ENCODE measurements at places on chromosomes 5 and 9.

DNA sequence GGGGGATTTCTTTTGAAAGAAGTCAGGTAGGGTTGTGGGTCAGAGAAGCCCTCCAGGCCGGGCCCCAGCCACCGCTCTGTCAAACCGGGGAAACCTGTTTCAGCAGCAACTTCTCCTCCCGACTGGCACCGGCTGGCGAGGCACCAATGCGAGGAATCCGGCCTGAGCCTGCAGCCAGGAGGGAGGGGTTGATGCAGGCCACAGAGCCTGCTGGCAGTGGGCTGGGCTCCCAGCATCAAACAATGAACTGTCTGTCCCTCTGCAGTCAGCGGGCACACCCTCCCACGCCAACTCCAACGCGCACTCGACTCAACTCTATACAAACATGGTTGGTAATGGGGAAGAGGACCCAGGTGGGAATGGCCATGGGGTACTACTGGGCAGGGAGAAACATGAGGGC lies 12.1 kb downstream of the PCDH1 start:
- peaks cover 31% of the 10 kb centered on the region for H3K27me3 ChIP-seq
- H3K4me3 ChIP-seq: no peak overlapping the region
- H3K4me1 ChIP-seq: no peaks in the 10 kb centered on the region
- no peak overlapping the region for H3K27ac ChIP-seq
- no peaks in the 10 kb centered on the region for H3K36me3 ChIP-seq
- no peak for DNase-seq

- H3K4me1 ChIP-seq: peaks cover 17% of the 10 kb centered on the region
- peaks cover 7% of the 10 kb centered on the region for H3K36me3 ChIP-seq
- no peak overlapping the region for H3K4me3 ChIP-seq
- peak overlapping the region; percentile 33 for H3K27ac ChIP-seq
- no peak for DNase-seq
- H3K27me3 ChIP-seq: peaks cover 5% of the 10 kb centered on the region
These were observed 188.6 kb downstream of the PARP8 start for GRCh38 chr5:50855001-50855400.

- peaks cover 38% of the 10 kb centered on the region for H3K36me3 ChIP-seq
- H3K4me3 ChIP-seq: peak overlapping the region; percentile 65
- H3K27me3 ChIP-seq: no peaks in the 10 kb centered on the region
These were observed 41.8 kb downstream of the FYB1 start for GRCh38 chr5:39177631-39177964.

GRCh38 chr9:114612272-114612923 lies 1.3 kb downstream of the TMEM268 start:
- H3K27ac ChIP-seq: peak overlapping the region; percentile 91
- H3K36me3 ChIP-seq: peaks cover 4% of the 10 kb centered on the region
- H3K4me3 ChIP-seq: peak overlapping the region; percentile 82

GRCh38 chr9:93111371-93112115 lies 15.5 kb downstream of the CARD19 start:
- no peak overlapping the region for H3K4me3 ChIP-seq
- no peaks in the 10 kb centered on the region for H3K27me3 ChIP-seq
- DNase-seq: no peak
- peaks cover 15% of the 10 kb centered on the region for H3K36me3 ChIP-seq

DNA sequence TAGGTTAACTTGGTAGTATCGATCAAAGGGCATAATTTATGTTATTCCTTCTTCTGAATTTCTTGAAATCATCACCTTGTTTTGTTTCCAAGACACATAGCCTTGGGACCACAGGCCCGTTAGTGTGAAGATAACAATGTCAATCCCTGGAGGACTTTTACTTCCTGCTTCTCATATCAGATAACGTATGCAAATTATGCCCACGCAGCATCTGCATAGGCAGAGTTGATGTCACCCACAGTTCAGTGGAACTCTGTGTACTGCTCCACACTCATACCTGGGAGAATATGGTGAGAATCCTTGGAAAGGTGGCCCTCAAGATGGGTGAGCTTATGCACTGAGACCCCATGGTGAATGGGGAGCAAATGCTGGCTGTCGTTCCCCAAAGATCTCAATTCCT lies 95.0 kb downstream of the CFAP90 start:
- no peak for DNase-seq
- no peaks in the 10 kb centered on the region for H3K4me1 ChIP-seq
- no peaks in the 10 kb centered on the region for H3K36me3 ChIP-seq

DNA sequence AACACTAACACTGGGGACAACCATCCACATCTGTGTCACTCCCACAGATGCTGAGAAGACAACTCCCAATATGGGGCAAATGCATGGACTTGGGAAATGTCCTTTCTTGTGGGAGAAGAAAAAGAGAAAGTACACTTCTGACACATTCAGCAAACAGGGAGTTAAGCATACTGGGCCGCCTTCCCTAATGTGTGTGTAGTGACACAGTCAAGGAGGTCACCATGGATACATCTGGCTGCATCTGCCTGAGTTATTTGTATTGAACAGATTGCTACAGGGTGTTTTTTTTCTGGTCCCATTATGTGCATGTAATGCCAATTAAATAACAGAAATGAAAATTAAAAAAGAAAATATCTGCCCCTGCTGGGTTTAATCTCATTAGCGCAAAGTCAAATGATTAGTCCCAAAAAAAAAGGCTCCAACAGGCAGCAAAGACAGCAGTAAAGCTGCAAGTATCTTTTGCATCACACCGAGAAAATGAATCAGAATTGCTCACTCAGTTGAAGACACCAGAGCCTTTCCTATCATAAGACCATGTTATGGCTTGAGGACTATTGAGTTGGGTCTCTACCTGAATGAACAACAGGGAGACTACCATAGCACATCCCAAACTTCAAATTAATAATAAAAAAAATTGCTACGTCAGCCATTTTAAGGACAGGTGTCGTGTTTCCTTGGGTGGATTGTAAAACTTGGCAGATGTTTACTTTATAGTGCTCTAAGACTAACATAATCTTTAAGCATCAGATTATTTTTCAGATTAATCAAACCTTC lies 395.9 kb downstream of the DTWD2 start:
- no peak overlapping the region for H3K27ac ChIP-seq
- no peak for DNase-seq
- H3K36me3 ChIP-seq: no peaks in the 10 kb centered on the region
- H3K27me3 ChIP-seq: no peaks in the 10 kb centered on the region
- no peak overlapping the region for H3K4me3 ChIP-seq

GRCh38 chr5:143887903-143888665 lies 76.1 kb downstream of the HMHB1 start:
- no peaks in the 10 kb centered on the region for H3K4me1 ChIP-seq
- no peak overlapping the region for H3K4me3 ChIP-seq
- H3K27me3 ChIP-seq: peaks cover 51% of the 10 kb centered on the region

DNA sequence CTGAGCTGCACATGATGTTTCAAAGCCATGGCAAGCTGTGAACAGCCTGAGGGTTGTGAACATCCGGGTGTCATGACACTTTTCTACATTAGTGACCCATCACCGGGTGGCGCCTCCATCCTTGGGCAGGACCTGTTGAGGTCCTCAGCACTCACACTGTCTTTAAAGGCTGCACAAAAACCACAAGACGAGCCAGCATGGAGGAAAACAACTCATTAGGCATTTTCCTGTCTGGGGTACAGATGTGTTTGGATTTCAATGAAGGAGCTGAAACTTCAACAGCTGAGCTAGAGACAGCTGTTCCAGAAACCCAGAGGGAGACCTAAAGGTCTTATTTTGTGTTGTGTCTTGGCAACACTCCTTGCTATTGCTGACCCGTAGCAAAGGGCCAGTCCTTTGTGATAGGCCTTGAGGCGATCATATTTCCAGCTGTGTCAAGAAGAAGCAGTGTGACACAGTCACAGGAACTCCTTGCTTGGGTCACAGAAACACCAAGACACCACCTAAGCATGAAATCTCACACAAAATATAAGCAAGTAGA lies 151.8 kb upstream of the VLDLR start:
- no peaks in the 10 kb centered on the region for H3K4me1 ChIP-seq
- peaks cover 38% of the 10 kb centered on the region for H3K27me3 ChIP-seq

GRCh38 chr5:13731121-13731628 lies 213.3 kb downstream of the DNAH5 start:
- no peaks in the 10 kb centered on the region for H3K27me3 ChIP-seq
- H3K27ac ChIP-seq: no peak overlapping the region
- no peak overlapping the region for H3K4me3 ChIP-seq

DNA sequence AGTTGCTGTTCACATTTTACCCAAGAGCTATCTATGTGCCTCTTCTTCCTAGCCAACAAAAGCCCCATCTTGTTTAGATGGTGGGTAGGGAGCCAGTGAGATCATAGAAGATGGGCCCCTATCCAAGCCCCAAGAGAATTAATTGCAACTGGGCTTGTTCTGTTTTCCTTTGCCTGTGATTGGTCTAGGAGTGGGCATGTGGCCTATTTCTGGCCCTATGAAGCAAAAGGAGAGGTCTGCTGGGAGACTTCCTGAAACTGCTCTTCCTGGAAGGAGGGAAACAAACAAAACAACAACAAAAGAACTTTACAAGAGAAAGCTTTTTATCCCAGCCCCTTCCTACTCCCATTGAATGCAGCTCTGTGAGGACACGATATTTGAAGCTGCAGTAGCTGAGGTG lies 32.5 kb upstream of the ALDOB start:
- H3K27ac ChIP-seq: no peak overlapping the region
- no peak for DNase-seq
- H3K36me3 ChIP-seq: no peaks in the 10 kb centered on the region
- H3K4me1 ChIP-seq: no peaks in the 10 kb centered on the region

GRCh38 chr5:179679014-179679674 lies 1.7 kb downstream of the CBY3 start:
- H3K4me3 ChIP-seq: peak overlapping the region; percentile 100
- peaks cover 33% of the 10 kb centered on the region for H3K4me1 ChIP-seq
- no peaks in the 10 kb centered on the region for H3K27me3 ChIP-seq
- H3K27ac ChIP-seq: peak overlapping the region; percentile 97

DNA sequence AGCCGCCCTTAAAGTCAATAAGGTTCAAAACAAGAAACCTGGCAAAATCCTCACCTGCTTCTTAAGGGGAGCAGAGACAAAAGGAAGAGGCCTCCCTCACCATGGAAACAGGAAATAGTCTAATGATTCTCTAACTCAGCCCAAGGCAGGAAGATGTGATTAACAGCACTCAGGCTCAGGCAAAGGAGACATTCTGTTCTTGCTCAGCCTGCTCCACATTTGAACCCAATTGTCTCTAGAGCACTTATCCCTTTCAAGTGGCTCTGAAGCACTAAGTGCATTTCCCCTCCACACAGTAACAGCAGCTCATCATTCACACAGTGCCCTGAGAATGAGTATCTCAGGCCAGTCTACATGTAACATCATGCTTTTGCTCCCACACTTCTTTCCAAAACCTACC lies 72.3 kb downstream of the NIPSNAP3B start:
- H3K4me3 ChIP-seq: no peak overlapping the region
- H3K27me3 ChIP-seq: peaks cover 61% of the 10 kb centered on the region
- DNase-seq: no peak
- H3K4me1 ChIP-seq: no peaks in the 10 kb centered on the region
- no peak overlapping the region for H3K27ac ChIP-seq

- no peaks in the 10 kb centered on the region for H3K4me1 ChIP-seq
- H3K4me3 ChIP-seq: no peak overlapping the region
- H3K27ac ChIP-seq: no peak overlapping the region
- no peaks in the 10 kb centered on the region for H3K36me3 ChIP-seq
These were observed 13.3 kb upstream of the MPDZ start for GRCh38 chr9:13292782-13293181.

DNA sequence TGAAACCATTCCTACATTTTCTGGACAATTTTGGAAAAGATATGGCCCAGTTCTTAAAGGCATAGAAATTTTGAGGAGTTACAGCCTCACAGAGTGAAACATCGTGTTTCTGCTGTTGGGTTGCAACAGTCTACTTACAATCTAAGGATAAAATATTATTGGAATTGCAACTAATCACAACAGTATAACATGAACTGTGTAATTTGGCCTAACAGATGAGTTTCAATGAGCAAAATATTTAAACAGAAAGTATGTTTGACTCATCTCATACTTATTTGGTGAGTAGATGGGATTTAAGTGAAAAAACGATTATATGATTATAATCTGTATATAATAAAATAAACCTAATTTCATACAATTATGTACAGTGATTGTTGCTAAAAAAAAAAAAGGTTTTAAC lies 1061.8 kb downstream of the CDH12 start:
- no peaks in the 10 kb centered on the region for H3K4me1 ChIP-seq
- H3K27ac ChIP-seq: no peak overlapping the region
- H3K36me3 ChIP-seq: no peaks in the 10 kb centered on the region
- H3K4me3 ChIP-seq: no peak overlapping the region
- H3K27me3 ChIP-seq: no peaks in the 10 kb centered on the region
- no peak for DNase-seq

- no peaks in the 10 kb centered on the region for H3K4me1 ChIP-seq
- H3K36me3 ChIP-seq: no peaks in the 10 kb centered on the region
- H3K27ac ChIP-seq: no peak overlapping the region
- no peak overlapping the region for H3K4me3 ChIP-seq
- no peak for DNase-seq
These were observed 540.2 kb downstream of the CETN3 start for GRCh38 chr5:89869346-89869745.

- peaks cover 34% of the 10 kb centered on the region for H3K4me1 ChIP-seq
- peak overlapping the region; percentile 87 for H3K27ac ChIP-seq
- H3K4me3 ChIP-seq: no peak overlapping the region
These were observed 51.5 kb upstream of the SAP30L start for GRCh38 chr5:154394307-154394706.

GRCh38 chr9:83219924-83220438 lies 157.0 kb upstream of the RASEF start:
- peaks cover 34% of the 10 kb centered on the region for H3K27me3 ChIP-seq
- no peak overlapping the region for H3K27ac ChIP-seq
- peaks cover 4% of the 10 kb centered on the region for H3K4me1 ChIP-seq
- H3K36me3 ChIP-seq: no peaks in the 10 kb centered on the region
- no peak for DNase-seq

DNA sequence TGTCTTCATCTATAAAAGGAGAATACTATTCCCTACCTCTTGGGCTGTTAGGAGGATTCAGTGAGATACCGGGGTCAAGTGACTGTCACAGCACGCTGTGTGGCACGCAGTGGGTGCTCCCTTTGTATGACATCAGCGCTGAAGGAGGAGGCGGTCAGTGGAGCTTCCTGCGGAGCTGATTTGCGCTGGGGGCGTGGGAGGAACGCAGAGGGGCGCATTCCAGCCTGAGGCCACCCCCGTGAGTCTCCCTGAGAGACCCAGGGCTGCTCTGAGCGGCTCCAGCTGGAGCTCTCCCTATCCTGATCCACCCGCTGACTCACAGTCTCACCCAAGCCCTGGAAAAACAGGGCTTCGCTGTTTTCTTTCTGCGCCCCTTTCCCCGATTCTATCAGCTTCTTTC lies 24.3 kb upstream of the NEURL1B start:
- H3K4me1 ChIP-seq: no peaks in the 10 kb centered on the region
- H3K27ac ChIP-seq: no peak overlapping the region
- DNase-seq: no peak
- peaks cover 16% of the 10 kb centered on the region for H3K27me3 ChIP-seq
- H3K4me3 ChIP-seq: no peak overlapping the region
- H3K36me3 ChIP-seq: no peaks in the 10 kb centered on the region

DNA sequence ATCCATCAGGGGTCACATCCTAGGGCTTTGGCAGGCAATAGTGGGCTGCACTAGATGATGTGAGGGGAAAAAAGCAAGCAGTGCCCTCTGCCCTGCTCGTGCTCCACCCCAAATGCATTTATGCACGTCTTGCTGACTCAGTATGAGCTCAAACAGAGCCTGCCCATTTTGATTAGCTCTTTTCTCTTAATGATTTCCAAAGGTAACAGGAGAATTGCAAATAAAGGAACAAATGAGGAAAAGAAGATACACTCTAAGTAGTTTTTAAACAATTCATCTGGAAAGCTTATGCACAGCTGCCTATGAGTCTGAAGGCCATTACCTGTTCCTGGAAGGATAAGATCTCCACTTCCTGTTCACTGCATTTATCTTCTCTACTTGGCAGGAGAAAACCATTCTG lies 364.2 kb downstream of the TMEM232 start:
- peaks cover 13% of the 10 kb centered on the region for H3K27me3 ChIP-seq
- no peak for DNase-seq
- H3K36me3 ChIP-seq: peaks cover 1% of the 10 kb centered on the region
- no peak overlapping the region for H3K4me3 ChIP-seq
- H3K4me1 ChIP-seq: no peaks in the 10 kb centered on the region
